ENCODE measurements at places on chromosomes 7 and 10.

DNA sequence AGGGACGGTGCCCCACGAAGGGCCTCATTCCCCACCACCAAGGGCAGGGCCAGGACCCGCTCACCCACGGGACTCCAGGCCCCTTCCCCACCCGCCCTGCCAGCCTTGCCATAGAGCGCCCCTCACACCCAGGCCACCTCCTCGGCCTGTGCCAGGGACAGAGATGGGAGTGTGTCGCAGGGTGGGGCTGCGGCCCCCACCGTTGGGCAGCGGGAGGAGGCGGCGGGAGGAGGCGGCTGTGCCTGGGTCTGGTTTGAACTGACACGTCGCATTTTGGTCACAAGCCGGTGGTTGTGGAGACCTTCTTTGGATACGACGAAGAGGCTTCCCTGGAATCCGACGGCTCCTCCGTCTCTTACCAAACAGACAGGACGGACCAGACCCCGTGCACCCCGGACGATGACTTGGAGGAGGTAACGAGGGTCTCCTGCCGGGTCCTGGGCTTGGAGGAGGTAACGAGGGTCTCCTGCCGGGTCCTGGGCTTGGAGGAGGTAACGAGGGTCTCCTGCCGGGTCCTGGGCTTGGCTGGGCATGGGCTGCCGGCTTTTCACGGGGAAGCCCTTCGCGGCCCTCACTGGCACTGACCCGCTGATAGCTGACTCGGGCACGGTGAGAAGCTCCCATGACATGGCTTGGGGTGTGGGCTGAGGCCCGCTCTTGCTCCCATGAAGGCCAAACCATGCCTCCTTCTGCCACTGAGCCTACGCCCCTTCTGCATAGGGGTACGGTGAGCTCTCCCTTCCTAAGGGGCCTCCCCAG is 46.4 kb upstream of the DPYSL4 start:
- no peak for DNase-seq

DNA sequence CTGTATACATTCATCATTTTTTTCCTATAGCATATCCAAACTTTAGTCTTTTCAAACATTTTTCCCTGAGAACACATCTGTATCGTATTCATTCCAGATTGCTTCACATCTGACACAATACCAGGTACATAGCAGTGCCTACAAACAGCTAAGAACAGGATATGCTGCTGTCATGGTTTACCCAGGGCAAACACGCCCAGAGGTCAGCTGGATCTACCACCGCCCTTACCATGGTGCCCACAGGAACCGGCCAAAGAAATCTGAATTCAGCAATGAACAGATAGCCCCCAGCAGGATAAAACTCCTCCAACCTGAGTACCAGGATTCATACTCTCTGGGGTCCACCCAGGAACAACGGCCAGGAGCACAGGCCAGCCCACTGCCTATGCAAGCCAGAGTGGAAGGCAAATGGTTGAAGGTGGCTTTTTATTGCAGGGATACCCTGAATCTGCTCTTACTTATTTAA is 43.0 kb downstream of the TNS3 start:
- no peak for DNase-seq

- DNase-seq = no peak
Observed at GRCh38 chr10:56605051-56605450, 244.0 kb upstream of the ZWINT start.

GRCh38 chr7:47661051-47661714 is 79.3 kb upstream of the TNS3 start:
- DNase-seq = no peak

GRCh38 chr10:125017547-125018298 is 75.8 kb downstream of the ZRANB1 start:
- no peak for DNase-seq

Data from stimulated activated CD4-positive, alpha-beta T cell treated with anti-CD3 and anti-CD28 coated beads, Interleukin-15, amount 100 ng/mL, for 1 hour (primary cell).